Stimulated activated naive CD4-positive, alpha-beta T cell (primary cell): ENCODE measurements at places on chromosomes 1 and 21.

DNA sequence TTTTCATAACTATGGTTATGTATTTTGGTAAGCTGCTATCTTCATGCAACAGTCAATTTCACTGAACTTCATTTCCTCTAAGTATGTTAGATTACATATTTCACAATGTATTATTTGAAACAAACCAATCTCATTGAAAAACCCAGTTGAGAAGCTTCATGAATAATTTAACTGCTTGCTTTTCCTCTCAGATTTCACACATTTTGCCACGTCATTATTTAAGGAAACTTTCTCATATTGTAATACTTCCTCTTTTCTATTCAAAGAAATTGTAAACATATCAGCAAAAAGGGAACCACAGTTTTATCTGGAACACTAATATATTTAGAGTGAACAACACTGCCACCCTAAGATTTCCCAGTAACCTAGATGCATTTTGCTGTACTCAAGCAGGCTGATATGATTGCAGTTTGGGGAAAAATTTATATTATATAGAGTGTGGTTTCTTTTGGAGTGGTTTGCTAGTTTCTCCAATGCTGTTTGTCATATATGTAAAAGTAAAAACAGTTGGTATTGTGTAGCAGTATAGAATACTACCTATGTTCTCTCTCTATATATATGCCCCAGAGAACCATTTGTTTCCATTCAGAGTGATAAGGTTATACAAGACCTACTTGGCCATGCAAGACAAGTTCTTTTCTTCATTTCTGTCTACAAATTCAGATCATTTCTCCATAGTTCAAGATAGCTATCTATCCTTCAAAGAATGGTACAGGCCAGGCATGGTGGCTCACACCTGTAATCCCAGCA, 28.4 kb upstream of the AHCTF1 start:
- no peak for DNase-seq

- no peak for DNase-seq
Observed at GRCh38 chr1:195530961-195531360, 1077.3 kb downstream of the KCNT2 start.

DNA sequence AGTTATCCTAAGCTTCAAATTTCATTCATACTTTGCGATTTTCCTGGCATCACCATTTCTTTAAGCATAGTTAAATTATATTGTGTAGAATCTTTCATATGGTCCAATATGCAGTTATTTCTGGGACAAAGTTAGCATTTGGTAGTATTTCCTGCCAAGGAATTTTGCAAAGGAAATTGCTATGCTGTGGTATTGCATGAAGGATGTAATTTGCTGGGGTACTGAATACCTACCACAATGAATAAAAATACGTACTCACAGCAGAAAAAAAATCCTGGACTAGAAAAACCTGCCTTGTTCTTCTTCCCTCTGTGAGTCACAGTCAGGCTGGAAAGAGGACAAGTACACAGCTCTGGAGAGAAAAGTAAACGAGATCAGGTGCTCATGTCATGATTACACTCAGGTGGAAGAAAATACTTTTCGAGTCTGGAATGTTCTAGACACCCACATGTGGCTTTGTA, 241.2 kb downstream of the PTBP2 start:
- DNase-seq: no peak

DNA sequence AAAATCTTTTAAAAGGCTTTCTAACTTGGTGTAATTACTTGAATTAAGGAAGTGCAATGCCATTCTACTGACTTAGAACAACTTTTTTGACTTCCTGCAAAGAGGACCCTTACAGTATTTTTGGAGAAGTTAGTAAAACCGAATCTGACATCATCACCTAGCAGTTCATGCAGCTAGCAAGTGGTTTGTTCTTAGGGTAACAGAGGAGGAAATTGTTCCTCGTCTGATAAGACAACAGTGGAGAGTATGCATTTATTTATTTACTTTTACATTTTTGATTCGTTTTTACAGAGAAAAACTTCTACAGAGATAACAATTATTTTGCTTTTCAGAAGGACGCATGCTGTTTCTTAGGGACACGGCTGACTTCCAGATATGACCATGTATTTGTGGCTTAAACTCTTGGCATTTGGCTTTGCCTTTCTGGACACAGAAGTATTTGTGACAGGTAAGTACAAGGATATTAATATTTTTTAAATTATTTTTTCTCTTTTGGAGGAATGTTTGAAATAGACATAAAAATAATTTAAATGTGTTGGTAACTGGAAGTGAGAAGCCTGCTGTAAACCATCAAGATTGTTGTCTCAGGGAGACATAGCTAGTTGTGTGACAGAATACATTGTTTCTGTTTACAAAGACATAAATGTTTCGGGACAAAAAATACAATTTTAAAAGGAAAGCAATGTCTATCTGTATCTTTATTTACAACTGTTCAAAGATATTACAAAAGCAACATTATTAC, at the start of gene PTPRC:
Gene PTPRC, plus strand, starts transcription at position 147 of the 742 bp plus-strand sequence. Its CDS starts 229 bp downstream, at position 376.
- DNase-seq: peak; percentile 64

- DNase-seq: no peak
Observed at GRCh38 chr1:29752141-29752540, 515.8 kb downstream of the PTPRU start.

DNA sequence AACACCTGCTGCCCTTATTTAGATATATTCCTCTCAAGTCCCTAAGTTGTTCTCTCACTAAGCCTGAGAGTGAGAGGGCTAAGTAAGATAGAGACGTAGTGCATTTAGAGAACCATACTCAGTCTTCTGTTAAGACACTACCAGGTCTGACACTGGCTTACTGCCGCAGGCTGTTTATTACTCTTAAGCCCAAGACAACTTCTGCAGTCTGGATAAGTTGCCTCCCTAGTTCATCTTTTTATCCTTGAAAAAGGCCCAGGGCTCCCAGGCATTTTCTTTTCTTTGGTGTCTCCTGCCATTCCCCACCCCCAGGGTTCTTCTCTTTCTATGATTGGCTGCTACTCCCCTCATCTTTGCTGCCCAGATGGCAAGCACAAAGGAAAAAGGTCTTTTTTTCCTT, 38.7 kb downstream of the CACHD1 start:
- DNase-seq: no peak

- no peak for DNase-seq
Observed at GRCh38 chr1:67570486-67571143, 114.4 kb upstream of the GADD45A start.
